ENCODE measurements at places on chromosomes 4 and X.

DNA sequence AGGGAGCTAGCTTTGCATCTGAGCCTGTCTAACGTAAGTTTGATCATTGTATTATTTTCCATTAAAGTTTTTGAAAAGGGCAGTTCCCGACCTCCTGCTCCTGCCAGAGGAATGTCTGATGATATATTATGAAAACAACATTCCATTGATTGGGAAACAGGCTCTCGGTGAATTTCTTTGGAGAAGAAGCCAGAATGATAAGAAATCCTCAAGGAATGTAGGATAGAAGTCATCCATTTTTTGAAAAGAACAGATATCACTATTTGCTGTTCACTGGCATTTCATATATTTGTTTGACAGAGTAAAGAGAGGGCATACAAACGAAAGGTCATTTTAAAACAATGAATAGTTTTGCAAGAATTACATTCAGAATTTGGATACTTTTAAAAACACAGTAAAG, 781.0 kb upstream of the HTR2C start:
- DNase-seq: peak; percentile 38

DNA sequence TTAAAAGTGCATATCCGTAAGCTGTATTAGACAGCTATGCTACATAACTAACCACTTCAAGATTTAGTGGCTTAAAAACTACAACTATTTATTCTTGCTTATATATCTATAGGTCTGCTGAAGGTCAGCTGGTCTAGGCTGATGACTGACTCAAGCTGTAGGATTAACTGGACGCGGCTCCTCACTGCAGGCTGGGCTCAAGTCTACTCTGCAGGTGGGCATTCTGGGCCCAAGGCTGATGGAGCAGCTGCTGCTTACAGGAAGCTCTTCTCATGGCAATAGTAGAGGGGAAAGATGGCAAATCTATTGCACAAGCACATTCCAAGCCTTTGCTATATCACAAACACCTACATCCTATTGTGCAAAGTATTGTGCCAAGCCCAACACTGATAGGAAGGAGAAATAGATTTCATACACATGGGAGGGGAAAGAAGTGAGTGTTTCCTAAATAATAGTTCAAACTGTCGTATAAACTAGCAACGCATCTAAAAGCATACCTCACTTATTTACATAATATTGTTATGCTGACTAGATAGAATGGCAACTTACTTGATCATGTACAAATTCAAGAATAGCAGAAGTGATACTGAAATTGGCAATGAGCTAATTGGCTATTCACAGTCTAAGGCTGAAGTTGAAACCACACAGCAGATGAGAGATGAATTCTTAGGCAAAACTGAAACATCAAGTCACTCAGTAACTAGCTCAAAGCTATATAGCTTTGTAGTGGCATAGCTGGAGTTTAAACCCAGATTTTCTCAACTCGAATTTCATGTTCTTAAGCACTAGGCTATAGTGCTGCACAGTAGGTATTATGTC, 263.8 kb downstream of the NKX6-1 start:
- DNase-seq: no peak

- DNase-seq: no peak
Observed at GRCh38 chr4:174334628-174335027, 50.9 kb downstream of the CEP44 start.

DNA sequence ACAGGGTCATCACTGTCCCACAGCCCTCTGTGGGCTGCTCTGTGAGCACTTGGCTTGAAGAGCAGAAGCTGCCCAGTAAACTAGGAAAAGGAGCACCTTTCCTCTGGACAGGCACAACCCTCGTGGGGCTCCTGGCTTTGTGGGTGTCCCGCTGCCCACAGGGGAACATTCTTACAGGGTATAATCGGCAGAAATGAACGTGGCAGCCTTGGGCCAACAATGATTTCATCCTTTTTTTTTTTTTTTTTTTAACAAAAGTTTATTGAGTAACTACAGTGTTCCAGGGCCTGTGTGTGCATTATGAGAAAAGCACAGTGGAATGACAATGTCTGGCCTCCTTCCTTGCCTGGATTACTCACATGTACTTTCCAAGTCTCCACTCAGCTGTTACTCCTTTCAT, 197.2 kb downstream of the PDGFC start:
- peak; percentile 53 for DNase-seq

GRCh38 chr4:150746156-150746555, 164.2 kb downstream of the MAB21L2 start:
- peak; percentile 18 for DNase-seq

GRCh38 chr4:26842911-26843310, 17.7 kb upstream of the STIM2 start:
- DNase-seq: no peak

- DNase-seq: no peak
Observed at GRCh38 chr4:183399616-183400015, 44.8 kb upstream of the CDKN2AIP start.

DNA sequence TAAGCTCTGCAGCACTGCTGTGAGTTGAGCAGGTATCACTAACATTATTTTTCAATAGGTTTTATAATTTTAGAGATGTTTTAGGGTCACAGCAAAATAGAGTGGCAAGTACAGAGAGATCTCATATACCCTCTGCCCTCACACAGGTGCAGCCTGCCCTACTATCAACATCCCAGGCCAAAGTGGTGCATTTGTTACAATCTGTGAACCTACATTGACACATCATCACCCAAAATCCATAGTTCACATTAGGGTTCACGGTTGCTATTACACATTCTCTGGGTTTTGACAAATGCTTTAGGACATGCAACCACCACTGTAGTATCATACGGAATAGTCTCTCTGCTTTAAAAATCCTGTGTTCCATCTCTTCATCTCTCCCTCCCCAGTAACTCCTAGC, 173.1 kb downstream of the DHX15 start:
- no peak for DNase-seq

- no peak for DNase-seq
Observed at GRCh38 chrX:40244980-40245379, 147.2 kb upstream of the BCOR start.

- DNase-seq: no peak
Observed at GRCh38 chr4:83009529-83009928, 1.1 kb downstream of the LIN54 start.

GRCh38 chr4:158316264-158316663, 106.0 kb downstream of the TMEM144 start:
- no peak for DNase-seq

DNA sequence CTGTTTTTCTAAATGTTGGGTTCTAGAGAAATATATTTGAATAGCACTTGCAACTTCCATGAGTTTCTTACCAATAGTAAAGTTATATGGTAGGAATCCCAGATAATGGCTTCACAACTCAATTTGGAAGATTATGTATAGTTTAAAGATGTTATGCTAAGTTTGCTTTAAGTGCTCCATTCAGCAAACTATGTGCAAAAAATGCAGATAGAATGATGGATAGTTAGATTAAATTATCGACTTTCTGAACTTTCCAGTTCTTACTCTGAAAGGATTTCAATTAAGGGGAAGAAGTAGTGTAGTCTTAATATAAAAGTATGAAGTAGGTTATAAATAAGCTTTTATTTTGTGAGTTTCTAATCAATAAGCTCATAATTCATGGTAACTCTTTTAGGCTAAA, 60.7 kb upstream of the NFKB1 start:
- DNase-seq: no peak

DNA sequence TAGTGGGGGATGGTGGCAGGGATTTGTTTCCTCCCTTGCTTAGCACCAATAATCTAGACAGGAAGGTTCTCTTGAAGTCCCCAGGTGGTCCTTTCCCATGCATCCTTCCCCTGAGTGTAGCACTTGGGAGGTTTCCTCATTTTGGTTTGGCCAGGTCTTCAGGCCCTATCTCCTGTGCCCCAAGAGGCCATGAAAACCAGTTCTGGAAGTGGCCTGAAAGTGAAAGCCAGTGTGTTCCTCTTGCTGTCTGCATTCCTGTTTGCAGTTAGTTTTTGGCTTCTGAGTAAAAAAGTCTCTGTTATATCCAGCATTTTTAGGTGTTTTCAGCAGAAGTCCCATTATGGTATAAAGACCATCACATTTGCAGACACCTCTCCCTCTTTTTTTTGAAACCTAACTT, 59.5 kb downstream of the MTM1 start:
- DNase-seq: no peak

DNA sequence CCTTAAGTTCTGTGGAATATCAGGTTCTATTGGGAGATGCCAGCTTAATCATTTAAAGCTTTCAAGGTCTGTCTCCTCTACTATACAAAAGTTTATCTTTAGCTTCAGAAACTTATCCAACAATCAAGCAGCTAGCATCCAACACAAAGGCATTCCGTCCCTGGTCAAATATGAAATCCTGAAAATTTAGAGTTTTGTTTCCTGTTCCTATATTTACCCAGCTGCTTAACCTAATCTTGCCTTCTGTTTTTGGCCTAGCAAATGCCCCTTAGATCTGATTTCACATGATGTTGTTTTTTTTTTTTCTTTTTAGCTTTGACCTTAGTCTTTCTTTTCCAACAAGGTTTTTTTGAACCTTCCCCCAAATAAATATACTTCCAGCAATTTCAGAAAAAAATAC, 33.8 kb downstream of the FAM13A start:
- no peak for DNase-seq

DNA sequence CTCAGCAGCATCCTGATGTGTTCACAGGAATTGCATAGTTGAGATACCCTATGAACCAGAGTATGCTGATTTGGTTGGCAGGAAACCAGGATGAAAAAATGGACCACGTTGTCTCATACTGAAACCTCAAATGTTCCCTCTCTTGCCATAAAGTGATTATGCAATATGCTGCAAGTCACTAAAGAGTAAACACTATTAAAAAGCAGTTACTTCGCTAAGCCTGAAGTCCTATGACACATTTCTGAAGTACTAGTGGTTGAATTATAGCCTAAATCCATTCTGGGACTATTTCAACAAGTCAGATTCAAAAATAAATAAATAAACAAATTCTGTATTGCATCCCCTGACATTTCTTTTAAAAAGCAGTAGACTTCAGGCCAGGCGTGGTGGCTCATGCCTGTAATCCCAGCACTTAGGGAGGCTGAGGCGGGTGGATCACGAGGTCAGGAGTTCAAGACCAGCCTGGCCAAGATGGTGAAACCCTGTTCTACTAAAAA, 106.0 kb upstream of the NAP1L5 start:
- DNase-seq: peak; percentile 91

GRCh38 chrX:39288592-39288991, 487.3 kb downstream of the MID1IP1 start:
- no peak for DNase-seq

DNA sequence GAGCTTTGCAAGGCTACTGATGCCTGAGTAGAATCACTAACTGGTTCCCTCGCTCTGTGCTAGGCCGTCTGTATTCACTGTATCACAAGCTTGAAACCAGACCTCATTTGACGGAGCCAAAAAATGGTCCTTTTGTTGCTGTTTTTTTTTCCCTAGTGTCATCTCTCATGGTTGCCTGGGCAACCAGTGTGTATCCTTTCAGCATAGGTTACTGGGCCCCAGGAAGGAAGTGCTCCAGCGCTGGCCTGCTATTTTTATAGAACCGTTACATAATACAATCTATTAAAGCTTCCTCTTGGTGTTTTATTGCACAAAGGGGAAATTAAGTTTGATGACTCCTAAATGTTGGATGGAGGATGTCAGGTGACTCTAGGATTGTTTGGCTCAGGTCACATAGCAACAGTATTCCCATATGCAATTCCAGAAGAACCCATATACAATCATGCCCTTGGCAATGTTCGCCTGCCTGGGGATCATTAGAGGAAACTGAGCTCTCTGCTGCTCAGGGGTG, 220.4 kb downstream of the SPRY1 start:
- DNase-seq: no peak

DNA sequence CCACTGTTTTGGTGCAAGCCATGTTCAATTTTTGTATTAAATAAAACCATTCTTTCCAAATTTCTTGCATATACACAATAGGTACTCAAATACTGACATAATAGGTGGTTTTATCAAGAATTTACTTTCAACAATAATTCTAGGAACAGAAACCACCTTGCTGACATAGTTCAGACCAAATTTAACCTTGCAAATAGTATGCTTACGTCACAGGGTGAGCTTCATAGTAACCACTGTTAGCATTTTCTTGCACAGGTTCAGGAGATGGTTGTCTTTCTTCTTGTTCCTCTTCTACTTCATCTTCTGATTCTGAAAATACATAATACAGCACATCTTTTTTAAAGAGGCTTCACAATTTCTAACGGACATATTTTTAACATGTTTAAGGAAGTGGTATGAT, 17.6 kb downstream of the G3BP2 start:
- DNase-seq: no peak

- DNase-seq: no peak
Observed at GRCh38 chrX:97751735-97752134, 868.0 kb downstream of the RPA4 start.

DNA sequence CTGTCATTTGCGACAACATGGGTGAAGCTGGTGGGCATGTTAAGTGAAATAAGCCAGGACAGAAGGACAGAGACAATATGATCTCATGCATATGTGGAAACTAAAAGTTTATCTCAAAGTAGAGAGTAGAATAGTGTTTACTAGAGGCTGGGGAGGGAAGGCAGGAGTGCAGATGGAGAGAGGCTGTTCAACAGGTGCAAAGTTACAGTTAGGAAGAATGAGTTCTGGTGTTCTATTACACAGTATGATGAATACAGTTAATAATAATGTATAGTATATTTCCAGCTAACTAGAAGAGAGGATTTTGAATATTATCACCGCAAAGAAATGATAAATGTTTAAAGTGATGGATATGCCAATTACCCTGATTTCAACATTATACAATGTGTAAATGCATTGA, 69.8 kb downstream of the FBXL5 start:
- DNase-seq: no peak

DNA sequence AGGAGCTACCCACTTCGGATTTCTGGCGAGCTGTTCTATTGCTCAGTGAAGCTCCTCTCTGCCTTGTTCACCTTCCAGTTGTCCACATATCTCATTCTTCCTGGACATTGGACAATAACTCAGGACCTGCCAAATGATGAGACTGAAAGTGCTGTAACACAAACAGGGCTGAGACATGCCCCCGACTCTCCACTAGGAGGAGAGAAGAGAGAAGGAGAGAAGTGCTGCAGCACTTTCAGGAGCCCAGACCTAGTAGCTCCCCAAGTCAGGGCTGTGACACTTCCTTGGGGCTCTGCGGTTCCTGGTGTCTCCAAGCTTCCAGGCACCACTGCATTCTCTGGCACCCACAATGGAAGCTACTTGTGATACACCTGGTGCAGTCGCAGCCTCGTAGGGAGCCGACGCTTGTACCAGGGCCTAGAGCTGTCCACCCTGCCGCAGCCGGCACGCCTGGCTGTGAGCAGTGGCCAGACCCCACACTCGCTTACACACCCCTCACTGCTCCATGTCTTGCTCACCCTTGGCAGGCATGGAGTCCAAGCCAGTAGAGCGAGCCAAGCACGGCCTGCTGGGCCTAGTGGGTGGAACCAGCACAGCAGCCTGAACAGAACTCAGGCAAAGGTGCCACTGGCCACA, 234.9 kb downstream of the TECRL start:
- DNase-seq: no peak
